ENCODE measurements at places on chromosomes 3 and 15. TPM values are rescaled to one million over a fixed set of nuclear protein-coding genes. Genes with fewer than 3 reads are reported as not detected.

The DUOXA2 gene
- polyA plus RNA-seq, result 0.37 TPM

The COLQ gene
- polyA plus RNA-seq, result 1.2 TPM

The ZNF774 gene
- polyA plus RNA-seq, result 1.7 TPM

The DUOXA1 gene
- polyA plus RNA-seq, result 0.52 TPM

The PLSCR4 gene
- 11.9 TPM for polyA plus RNA-seq

The SLC9C1 gene
- polyA plus RNA-seq, result 0.09 TPM

- DNase-seq, result peak; percentile 81
These were observed at the start of gene C15orf39 for GRCh38 chr15:75201616-75202250. TSS of gene C15orf39 (plus strand) at chr15:75201882. CDS start at chr15:75206049, 4,167 bp downstream.

- peak; percentile 62 for DNase-seq
These were observed 47.0 kb upstream of the LHFPL4 start for GRCh38 chr3:9600597-9600996.

- DNase-seq, result no peak
These were observed 2.4 kb upstream of the SLC12A6 start for GRCh38 chr15:34339946-34340345.

DNA sequence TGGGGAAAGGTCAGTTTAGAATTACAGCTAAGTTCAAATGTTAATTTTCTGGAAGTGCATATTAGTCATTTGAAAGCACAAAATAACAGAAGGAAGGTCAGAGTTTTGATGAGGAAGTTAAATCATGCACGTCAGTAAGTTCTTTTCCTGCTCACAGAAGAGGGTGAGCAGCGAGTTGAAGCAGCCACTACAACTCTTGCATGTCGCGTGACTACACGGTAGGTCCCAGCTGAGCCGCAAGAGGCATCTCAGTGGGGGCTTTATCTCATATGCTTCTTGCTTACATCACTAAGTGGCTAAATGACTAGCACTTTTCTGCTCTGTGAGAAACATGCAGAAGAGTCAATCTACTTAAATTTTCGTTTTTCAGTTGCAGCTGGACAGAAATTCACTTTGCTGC, 21.3 kb upstream of the SEC62 start:
- no peak for DNase-seq

DNA sequence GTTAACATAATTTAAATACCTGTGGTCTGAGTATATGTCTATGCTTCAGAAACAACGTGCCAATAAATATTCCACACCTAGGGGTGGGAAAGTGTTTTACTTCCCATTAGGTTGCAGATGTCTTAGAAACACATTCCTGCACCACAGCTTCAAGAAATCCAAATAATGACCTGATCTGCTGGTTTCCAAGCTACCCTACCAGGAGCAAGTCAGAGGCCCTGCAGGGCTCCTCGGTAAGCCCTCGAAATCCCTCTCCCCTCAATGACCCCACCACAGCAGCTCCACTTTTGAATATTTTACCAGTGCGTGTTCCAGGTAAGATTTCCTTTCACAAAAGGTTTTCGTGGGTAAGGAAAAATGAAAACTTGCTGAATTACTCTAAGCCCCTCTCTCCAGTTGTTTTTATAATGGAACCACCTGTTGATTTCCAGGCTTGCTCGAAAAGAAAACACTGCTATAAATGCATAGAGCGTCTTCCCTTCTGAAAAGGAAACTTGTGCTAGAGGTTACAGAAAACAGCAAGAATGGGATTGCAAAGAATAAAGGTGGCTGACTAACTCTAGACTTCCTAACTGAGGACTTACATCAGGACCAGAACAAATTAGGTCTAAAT, 12.6 kb downstream of the IL12A start:
- DNase-seq, result no peak

DNA sequence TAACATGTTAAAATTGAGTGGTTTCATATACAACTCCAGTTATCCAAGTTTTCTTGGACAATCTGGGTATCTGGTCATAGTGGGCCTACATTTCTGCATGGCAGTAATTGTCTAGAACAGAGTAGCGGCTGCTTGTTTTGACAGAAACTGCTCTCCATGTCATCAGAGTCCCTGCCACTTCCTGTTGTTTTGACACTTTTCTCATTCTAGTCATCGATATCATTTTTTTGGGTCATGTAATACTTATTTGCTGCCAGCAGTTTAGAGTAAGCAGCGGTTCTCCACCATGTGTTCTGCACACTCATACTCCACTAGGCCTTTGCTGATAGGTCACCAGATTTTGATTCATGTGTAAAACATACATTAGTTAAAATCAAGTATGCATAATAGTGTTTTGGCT, 81.5 kb downstream of the SLC25A26 start:
- DNase-seq, result no peak

- no peak for DNase-seq
These were observed 36.6 kb upstream of the EPHB3 start for GRCh38 chr3:184524981-184525336.

DNA sequence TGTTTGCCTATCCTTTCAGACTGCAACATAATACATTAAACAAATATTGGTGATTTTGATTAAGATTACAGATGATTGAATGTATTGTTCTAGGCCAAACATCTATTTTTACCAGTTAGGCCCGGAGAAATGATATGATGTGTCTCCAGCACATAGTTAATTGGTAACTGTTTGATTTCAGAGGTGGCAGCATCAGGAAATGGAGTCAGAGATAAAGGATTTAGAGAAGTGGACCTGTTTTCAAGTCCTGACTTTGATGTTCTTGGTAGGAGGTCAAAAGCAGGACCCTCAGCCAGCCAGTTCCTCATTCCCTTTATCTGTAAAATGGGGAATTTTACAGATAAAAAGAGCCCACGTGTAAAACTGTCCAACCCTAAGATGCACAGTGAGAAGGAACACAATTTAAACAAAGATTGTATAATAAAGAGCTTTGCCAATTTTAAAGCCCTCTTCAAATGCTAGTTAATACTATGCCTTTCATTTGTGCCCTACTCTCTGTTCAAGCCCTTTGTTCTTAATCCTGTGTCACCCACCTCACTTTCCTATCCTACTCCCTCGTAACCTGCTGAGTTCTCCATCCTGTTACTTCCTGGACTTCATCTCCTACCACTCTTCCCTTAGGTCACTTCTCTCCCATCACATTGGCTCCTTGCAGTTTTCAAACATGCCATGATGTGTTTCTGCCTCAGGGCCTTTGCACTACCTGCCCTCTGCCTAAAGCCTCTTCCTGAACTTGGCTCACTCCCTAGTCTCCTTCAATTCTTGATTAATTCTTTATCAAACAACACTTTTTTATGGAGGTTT, 2.5 kb downstream of the TMEM212 start:
- DNase-seq, result no peak

DNA sequence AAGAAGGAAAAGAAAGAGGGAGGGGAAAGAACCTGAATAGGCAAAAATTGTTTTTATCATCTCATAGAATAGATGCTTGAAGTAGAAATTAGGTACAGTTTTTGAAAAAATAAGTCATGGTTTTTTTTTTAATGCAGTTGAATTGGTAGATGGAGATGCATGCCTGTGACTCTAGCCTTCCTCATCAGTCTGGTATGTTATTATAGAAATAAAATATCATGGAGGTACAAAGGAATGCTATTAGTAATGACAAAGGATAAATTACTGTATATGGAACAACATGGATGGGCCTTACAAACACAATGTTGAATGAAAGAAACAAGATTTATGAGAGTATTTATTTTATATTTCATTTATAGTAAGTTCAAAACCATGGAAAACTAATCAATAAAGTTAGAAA, 162.4 kb upstream of the GALNT15 start:
- no peak for DNase-seq

DNA sequence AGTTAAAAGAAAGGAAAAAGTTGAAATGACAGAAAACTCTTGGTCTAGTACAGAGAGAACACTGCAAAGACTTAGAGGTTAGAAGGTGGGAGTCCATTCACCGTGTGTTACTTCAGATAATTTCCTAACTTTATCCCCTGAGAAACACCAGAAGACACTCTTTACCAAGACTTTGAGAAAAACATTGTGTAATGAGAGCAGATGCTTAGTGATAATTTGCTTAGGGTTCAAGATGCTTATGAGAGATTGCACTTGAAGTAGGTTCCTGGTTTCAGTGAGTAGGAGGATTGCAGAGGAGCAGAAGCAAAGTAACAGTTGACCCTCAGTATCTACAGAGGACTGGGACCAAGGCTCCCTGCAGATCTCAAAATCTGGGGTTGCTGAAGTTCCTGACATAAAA, 594.1 kb downstream of the NR2F2 start:
- no peak for DNase-seq

DNA sequence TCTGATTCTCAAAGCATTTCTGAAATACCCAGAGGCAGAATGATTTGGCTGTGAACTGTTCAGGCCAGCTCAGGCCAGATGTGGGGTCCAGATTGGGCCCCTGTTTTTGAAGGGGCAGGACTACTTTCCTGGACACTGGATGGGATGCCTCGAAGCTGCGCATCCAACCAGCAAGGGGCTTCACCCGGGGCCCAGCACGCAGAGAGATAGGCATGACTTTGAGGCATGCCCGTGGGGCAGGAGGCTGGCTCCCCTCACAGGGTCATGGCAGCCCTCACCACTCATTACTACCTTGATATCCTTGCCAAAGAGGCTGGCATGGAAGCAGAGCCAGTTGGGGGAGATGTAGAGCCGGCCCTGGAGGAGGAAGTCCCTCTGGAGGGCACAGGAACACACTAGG, 30.1 kb downstream of the GRAMD2A start:
- no peak for DNase-seq

- DNase-seq, result no peak
These were observed 105.3 kb upstream of the ACP3 start for GRCh38 chr3:132211896-132212295.

DNA sequence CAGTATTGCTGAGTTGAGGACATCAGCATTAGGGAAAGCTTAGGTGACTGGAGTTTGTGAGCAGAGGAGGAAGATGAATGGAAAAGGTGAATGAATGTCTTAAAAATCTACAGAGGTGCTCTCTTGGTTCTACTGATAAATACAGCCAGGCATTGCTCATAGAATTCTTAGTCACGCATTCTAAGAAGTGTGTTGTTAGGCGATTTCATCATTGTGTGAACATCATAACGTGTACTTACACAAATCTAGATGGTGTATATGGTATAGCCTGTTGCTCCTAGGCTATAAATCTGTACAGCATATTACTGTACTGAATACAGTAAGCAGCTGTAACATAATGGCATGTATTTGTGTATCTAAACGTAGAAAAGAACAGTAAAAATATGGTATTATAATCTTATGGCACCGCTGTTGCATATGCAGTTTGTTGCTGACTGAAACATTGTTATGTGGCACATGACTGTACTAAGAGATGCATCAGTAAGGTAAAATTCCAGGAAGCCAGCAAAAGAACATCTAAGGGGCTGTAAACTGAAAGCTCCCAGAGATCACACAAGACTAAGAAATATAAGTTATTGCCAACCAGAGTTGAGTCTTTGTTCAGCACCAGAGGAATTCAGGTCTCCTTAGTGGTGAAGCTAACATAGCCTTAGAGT, 42.9 kb upstream of the ASB14 start:
- DNase-seq, result no peak

Data from kidney (tissue), 22 donors.